GM06990 (cell line): ENCODE measurements at places on chromosomes 12 and 14.

DNA sequence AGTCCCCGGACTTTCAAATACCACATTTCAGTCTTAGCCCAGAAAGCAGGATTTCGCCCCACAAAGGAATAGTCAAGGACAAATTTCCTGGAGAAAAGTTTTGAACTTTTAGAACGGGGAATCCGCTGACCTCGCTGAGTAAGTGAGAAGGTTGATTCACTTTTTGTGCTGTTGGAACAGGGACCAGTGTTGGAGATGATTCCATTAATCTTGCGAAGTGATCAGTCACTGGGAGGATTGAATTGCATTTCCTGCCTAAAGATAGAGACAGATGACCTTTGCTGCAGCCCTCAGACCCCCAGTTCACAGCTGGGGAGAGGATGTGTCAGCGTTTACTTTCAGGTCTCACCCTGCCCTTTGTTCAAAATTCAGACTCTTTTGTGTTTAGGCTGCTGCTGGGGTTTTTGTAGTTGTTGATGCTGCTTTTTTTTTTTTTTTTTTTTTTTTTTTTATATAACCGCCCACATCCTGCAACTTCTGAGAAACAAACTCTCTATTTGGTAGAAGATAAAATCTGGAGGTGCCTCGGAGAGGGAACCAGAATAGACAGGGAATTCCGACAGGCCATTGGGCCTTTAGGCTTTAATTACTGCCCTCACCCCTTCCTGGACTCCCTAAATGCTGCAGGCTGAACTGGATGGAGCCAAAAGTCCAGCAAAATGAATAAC is 9.8 kb upstream of the KDM2B start:
- peak; percentile 54 for DNase-seq

GRCh38 chr12:6288235-6288634 is 22.2 kb upstream of the PLEKHG6 start:
- DNase-seq = no peak

DNA sequence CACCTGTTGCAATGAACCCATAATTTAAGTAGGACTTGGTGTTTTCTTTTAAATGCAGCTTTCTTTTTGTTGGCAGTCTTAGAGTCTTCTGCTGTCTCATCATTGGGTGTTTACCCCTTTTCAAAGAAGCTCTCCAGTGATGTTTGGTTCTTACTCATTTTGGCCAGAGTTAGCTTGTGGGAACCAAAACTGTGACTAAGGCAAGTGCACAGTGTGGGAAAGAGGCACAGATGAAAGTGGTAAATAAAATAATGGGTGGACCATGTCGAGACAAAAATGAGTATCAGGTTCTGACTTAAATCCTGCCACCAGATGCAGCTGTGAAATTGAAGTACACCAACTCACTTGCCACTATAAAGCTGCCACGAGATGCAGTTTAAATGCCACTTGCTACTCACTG is 615.4 kb upstream of the MIS18BP1 start:
- peak; percentile 21 for DNase-seq

- no peak for DNase-seq
These were observed 230.8 kb upstream of the NAV3 start for GRCh38 chr12:77599782-77600467.
